ENCODE measurements at places on chromosomes 7 and 10.

- no peak for DNase-seq
Measured at GRCh38 chr10:125029584-125030242, 87.8 kb downstream of the ZRANB1 start.

- DNase-seq, result no peak
Measured at GRCh38 chr10:92640107-92640506, 47.2 kb downstream of the KIF11 start.

- DNase-seq, result no peak
Measured at GRCh38 chr10:51524041-51524440, 175.4 kb downstream of the CSTF2T start.

GRCh38 chr7:152336754-152337368, 98.9 kb downstream of the KMT2C start:
- DNase-seq, result no peak

GRCh38 chr10:120095875-120096274, 203.3 kb downstream of the SEC23IP start:
- DNase-seq, result no peak

GRCh38 chr10:51640120-51640819, 59.1 kb downstream of the CSTF2T start:
- no peak for DNase-seq

All from stimulated activated CD4-positive, alpha-beta T cell treated with anti-CD3 and anti-CD28 coated beads, Interleukin-15, amount 100 ng/mL, for 1 hour (primary cell).